ENCODE measurements at places on chromosomes 2 and 18.

- peak overlapping the region; percentile 66 for H3K4me3 ChIP-seq
- H3K27me3 ChIP-seq = peaks cover 4% of the 10 kb centered on the region
- no peaks in the 10 kb centered on the region for H3K36me3 ChIP-seq
- H3K4me1 ChIP-seq = peaks cover 17% of the 10 kb centered on the region
- no peak overlapping the region for H3K27ac ChIP-seq
Observed at GRCh38 chr18:62982600-62983251, 267.4 kb downstream of the PHLPP1 start.

DNA sequence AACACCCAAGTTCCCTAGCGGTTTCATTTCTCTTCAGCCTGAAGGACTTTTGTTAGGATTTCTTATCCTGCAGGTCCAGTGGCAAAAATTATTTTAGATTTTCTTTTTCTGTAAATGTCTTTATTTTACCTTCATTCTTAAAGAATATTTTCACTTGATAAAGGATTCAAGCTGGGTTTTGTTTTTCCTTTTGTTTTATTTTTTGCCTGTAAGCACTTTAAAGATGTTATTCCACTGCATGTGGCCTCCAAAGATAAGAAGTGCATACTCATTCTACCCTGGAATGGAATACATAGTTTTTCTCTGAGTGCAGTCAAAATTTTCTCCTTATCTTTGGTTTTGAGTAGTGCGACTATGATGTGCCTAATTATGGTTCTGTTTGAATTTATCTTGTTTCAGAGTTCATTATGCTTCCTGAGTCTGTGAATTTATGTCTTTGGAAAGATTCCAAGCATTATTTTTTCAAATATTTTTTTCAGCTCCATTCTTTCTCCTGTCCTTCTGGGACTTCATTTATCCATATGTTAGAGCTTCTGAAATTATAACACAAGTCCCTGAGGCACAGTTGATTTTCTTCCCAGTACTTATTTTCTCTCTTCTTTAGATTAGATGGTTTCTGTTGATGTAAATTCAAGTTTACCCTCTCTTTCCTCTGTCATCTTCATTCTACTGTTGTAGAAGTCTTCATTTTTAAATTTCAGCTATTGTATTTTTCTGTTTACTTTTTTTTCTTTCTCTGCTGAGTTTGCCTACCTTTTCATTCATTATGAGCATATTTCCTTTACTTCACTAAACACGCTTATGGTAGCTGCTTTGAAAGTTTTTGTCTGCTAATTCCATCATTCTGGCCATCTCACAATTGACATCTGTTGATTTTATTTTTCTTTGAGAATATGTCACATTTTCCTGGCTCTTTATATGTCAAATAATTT, 69.6 kb downstream of the MAPRE2 start:
- H3K4me1 ChIP-seq = peaks cover 9% of the 10 kb centered on the region
- H3K27me3 ChIP-seq = no peaks in the 10 kb centered on the region
- no peak overlapping the region for H3K27ac ChIP-seq
- peaks cover 7% of the 10 kb centered on the region for H3K36me3 ChIP-seq
- no peak for DNase-seq
- no peak overlapping the region for H3K4me3 ChIP-seq

- no peak overlapping the region for H3K4me3 ChIP-seq
- no peak for DNase-seq
- no peaks in the 10 kb centered on the region for H3K4me1 ChIP-seq
- no peaks in the 10 kb centered on the region for H3K27me3 ChIP-seq
- H3K36me3 ChIP-seq = no peaks in the 10 kb centered on the region
Observed at GRCh38 chr2:199602271-199602895, 144.6 kb upstream of the SATB2 start.

DNA sequence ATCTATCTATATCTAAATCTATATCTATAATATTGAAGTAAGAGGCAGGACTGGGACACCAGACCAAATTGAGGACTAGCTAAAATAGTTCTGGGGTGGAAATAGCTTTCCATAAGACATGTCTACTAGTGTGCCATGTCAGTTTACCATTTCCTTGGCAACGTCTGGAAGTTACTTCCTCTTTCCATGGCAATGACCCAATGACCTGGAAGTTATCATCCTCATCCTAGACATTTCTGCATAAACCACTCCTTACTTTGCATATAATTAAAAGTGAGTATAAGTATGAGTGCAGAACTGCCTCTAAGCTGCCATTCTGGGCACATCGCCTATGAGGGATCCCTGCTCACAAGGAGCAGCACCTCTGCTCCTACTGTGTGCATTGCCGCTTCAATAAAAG, 734.0 kb upstream of the GCFC2 start:
- H3K36me3 ChIP-seq = peaks cover 4% of the 10 kb centered on the region
- H3K27me3 ChIP-seq = no peaks in the 10 kb centered on the region
- H3K4me3 ChIP-seq = no peak overlapping the region

DNA sequence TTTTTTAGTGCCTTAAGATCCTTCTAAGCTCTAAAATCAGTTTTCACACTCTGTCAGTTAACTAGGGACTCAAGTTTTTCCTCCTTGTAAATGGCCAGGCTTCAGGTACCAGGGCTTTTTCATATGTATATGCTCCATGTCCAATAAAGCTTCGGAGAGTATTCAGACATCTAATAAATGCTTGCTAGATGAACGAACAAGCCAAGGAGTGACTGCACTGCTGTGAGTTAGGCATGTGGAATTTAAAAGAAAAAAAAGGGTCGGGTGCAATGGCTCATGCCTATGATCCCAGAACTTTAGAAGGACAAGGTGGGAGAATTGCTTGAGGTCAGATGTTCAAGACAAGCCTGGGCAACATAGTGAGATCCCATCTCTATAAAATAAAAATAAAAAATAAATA, 81.9 kb downstream of the CDH2 start:
- H3K36me3 ChIP-seq = peaks cover 42% of the 10 kb centered on the region
- H3K4me3 ChIP-seq = no peak overlapping the region
- H3K27me3 ChIP-seq = no peaks in the 10 kb centered on the region
- peak; percentile 68 for DNase-seq
- peak overlapping the region; percentile 75 for H3K27ac ChIP-seq

DNA sequence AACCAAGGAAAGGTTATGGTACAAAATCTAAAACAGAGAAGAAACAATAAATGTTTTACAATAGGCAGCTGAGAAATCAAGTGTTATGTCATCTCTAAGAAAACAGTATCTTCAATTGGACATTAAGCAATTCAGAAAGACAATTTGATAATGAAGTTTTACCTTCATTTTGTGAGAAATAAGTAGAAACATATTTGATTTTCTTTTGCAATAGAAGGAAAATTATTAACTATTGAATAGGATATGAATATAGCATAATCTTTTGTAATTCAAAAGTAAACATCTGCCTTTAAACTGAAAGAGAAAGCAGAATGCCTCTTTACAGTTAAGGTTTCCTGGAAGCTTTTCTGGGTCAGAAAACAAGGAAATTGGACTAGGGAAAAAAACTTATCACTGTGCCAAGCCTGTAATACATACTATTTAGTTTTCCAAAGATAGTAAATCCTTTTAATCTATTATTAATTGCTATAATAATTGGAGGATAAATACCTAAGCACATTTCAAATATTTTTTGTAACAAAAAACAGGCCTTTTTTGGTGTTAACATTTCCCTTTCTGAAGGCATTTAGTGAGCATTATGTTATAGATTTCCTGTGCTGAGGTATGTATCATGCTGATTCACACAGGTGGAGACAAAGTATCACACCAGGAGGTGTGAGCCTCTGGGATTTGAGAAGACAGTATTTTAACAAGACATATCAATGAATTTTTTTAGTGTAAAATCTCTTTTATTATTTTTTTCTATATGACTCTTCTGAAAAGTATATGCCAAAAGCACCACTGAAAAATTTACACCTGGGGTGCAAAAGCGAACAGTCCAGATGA, 947.0 kb upstream of the CDH2 start:
- peaks cover 1% of the 10 kb centered on the region for H3K27me3 ChIP-seq
- H3K4me1 ChIP-seq = no peaks in the 10 kb centered on the region
- H3K36me3 ChIP-seq = no peaks in the 10 kb centered on the region
- H3K27ac ChIP-seq = no peak overlapping the region

- H3K36me3 ChIP-seq = no peaks in the 10 kb centered on the region
- DNase-seq = peak; percentile 61
- H3K4me1 ChIP-seq = peaks cover 19% of the 10 kb centered on the region
Observed at GRCh38 chr2:218322768-218323525, 30.6 kb upstream of the TMBIM1 start.

DNA sequence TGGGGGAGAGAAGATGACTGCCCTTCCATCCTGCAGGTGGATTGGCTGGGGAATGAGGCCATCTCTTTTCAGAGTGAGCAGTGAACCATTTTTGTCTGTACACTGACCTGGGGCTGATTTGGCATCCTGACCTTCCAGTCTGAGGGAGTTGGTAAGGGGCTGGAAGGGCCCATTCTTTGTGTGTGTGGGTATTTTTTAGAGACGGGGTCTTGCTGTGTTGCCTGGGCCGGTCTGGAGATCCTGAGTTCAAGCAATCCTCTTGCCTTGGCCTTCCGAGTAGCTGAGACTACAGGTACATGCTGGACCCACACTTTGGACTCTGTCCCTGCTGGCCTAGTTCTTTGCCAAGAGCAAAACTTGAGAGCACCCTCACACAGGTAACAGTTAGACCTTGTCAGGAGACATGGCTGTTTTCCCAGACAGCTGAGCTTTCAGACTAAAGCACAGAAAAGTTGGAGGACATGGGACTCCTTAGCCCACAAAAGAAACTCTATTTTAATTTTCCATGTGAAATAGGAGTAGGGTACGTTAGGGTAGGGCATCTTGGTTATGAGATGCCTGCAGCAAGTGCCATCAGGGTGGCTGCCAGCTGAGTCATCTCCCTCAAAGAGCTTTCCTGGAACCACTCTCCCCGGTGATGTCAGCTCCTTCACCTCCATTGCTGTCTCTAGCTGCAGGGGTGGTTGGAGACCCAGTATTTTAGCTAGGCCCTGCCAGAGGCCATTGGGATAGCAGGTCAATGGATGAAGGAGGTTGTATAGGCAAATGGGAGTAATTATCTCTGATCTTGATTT, 60.7 kb downstream of the DGKD start:
- H3K27ac ChIP-seq = peak overlapping the region; percentile 88
- DNase-seq = peak; percentile 48
- H3K4me3 ChIP-seq = peak overlapping the region; percentile 69
- peaks cover 5% of the 10 kb centered on the region for H3K27me3 ChIP-seq
- peaks cover 51% of the 10 kb centered on the region for H3K36me3 ChIP-seq

GRCh38 chr2:14565666-14566065, 66.9 kb upstream of the LRATD1 start:
- H3K27ac ChIP-seq = no peak overlapping the region
- no peaks in the 10 kb centered on the region for H3K27me3 ChIP-seq
- DNase-seq = no peak

DNA sequence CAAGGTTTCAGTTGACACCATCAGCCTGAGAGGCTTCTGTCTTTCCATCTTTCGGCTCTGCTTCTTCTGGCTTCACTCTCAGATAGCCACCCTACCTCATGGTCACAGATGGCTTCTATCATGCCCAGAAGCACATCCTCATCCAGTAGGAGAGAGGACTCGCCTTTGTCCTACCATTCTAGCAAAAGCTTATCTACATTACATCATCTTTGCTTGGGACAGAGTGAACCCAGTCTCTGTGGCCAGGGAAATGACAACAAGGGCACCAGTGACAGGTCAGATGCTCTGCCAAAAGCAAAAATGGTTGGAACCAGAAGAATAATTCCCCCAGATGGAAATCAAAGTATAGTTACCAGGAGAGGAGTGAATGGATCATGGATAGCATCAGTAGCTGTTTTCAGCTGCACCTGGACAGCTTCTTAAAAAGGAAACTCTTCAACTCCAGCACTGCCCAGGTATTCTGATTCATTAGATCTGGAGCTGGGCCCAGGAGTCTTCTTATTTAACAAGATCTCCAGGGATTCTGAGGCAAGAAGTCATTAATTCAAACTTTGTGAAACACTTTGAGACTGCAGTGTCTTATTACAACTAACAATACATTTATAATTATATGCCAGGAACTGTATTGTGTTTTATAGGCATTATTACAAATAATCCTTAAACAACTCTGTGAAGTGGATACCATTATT, 257.7 kb upstream of the UBE2E3 start:
- H3K4me3 ChIP-seq = no peak overlapping the region
- H3K27ac ChIP-seq = no peak overlapping the region

DNA sequence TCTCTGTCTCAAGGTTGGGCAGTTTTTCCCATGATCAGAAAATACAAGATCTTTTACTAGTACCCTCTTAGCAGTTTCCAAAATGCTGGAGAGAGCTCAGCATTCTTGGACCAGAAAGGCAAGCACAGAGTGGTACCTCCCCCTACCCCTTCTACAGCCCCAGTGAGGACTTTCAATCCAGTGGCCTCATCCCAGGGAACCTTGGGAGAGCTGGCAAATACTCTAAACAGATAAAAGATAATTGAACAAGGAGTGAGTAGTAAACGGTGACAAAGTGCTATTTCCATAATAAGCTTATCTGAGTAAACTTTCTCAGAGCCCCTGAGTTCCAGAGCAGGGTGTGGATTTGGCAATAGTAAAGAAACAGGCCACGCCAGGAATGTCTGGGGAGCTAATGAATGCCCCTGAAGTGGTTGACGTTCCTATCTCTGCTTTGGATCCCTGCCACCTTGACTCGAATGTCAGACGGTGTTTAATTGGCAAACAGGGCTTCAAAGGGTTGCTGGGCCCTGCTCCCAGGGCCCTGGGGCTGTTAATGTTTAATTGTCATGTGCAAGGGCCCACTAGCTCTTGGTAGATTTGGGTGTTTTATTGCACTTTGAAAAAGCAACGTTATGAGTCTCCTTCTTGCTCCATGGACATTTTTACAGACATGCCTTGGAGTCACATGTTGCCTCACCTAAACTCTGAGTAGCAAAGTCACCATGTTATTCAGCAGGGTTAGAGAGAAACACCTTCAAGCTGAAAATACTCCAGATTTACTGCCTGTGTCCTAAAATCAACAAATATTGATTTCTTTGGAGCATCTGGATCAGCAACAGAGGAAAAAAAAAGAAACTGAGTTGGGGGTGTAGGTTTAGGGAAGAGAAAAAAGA, 239.9 kb downstream of the CYRIA start:
- DNase-seq = no peak
- H3K27ac ChIP-seq = no peak overlapping the region
- no peak overlapping the region for H3K4me3 ChIP-seq
- peaks cover 1% of the 10 kb centered on the region for H3K27me3 ChIP-seq
- peaks cover 3% of the 10 kb centered on the region for H3K36me3 ChIP-seq
- no peaks in the 10 kb centered on the region for H3K4me1 ChIP-seq

GRCh38 chr18:68417826-68418225, 297.1 kb downstream of the TMX3 start:
- peaks cover 26% of the 10 kb centered on the region for H3K36me3 ChIP-seq
- peaks cover 42% of the 10 kb centered on the region for H3K4me1 ChIP-seq
- H3K27me3 ChIP-seq = peaks cover 3% of the 10 kb centered on the region
- peak; percentile 41 for DNase-seq

GRCh38 chr2:74620671-74621070, 27.5 kb downstream of the M1AP start:
- no peak overlapping the region for H3K27ac ChIP-seq
- H3K4me3 ChIP-seq = no peak overlapping the region
- peaks cover 9% of the 10 kb centered on the region for H3K4me1 ChIP-seq
- no peaks in the 10 kb centered on the region for H3K36me3 ChIP-seq
